ENCODE measurements at places on chromosomes 13 and 19. TPM values are rescaled to one million over a fixed set of nuclear protein-coding genes. Genes with fewer than 3 reads are reported as not detected.
A peak's percentile ranks its signal among the peaks of the same experiment; 100 is the strongest.

The KLK5 gene
- total RNA-seq, result not detected

The ZNF729 gene
- not detected for total RNA-seq

The KIRREL2 gene
- total RNA-seq, result 0.17 TPM

The BEST2 gene
- not detected for total RNA-seq

The ZNF20 gene
- 1.6 TPM for total RNA-seq

The ZNF329 gene
- total RNA-seq, result 9.8 TPM

The STOML3 gene
- total RNA-seq, result not detected

The ZNF607 gene
- total RNA-seq, result 4.8 TPM

The SLAIN1 gene
- total RNA-seq, result not detected

- DNase-seq, result no peak
Observed at GRCh38 chr19:8143041-8143440, 6.4 kb downstream of the FBN3 start.

DNA sequence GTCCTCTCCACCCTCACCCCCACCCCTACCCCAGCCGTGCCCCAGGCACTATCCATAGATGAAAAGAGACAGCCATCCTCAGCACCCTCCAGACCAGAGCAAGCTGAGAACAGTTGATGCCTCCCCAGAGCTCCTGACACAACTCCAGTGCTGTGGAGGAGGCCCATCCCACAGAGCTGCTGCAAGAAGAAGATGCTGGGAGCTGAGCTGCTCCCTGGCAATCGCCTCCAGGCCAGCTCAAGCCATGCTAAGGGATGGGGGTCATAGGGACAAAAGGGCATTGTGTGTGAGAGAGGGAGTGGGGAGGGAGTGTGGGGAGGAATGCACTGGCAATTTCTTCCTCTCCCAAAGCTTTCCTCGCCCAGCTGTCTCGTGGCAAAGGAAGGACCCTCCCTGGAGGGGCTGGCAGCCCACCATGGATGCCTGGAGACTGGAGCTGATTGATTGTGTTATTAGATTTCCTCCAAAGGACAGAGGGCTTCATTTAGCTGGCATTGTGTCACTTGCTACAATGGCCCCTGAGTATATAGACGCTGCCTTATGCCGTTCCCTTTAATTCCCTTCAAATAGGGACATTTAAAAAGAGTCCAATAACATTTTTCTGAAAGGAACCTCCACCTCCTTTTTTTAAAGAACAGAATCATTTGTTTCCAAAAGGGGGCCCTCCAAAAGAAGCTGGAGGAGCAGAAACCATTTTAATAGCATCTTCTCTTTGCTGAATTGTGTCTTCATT lies 476.4 kb downstream of the FOXO1 start:
- no peak for DNase-seq

DNA sequence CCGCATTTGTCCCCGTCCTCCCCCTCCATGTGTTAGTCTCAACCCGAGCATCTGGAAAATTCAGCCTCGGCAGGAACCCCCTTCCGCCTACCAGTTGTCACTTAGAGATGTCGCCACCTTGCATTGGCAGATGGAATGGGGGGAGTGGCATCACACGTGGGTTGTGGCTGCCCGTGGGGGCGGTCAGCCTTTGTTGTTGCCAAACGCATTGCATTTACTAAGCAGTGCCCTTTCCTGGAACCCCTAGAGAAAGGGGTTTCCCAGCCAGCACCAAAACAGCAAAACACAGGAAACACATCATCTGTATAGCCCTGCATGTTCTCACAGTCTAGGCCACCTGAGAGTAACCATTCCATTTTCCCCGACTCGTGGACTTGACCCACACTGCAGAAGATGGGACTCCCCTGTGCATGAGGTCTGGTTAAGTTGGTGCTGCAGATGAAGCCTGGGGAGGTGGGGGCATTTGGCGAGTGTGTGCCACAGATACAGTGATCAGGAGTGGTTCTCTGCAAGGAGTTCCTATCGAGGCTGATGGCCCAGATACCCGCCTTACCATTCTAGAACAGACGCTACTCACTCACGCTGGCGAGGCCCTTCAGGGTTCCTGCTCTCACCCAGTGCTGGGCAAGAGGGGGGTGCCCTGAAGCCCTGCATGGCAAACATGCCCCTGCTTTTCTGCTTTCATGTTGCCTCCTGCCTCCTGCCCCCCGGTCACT lies 38.3 kb downstream of the TMED1 start:
- no peak for DNase-seq

DNA sequence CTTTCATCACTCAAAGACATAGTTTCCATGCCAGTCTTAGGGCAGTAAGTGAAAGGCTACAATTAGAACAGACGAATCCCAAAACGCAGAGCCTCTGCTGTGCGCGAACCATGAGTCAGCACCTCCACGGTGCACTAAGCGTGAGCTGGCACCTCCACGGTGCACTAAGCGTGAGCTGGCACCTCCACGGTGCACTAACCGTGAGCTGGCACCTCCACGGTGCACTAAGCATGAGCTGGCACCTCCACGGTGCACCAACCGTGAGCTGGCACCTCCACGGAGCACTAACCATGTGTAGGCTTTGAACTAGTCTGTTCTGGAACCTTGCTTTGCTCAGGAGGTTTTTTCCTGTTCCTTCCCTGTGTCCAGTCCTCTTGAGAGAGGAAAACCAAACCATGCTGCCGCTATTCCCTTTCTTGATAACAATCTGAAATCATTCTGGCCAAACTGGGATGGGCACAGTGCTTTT lies 120.6 kb downstream of the IRS2 start:
- DNase-seq, result peak; percentile 12

GRCh38 chr19:3880471-3881271 lies at the start of gene ATCAY:
TSS of gene ATCAY (plus strand) at chr19:3880685. CDS start at chr19:3885768, 5,083 bp downstream.
- no peak for DNase-seq

GRCh38 chr13:30859326-30859725 lies 46.7 kb upstream of the MEDAG start:
- no peak for DNase-seq

- DNase-seq, result no peak
Observed at GRCh38 chr13:49219647-49220035, 497 bp upstream of the MLNR start.

DNA sequence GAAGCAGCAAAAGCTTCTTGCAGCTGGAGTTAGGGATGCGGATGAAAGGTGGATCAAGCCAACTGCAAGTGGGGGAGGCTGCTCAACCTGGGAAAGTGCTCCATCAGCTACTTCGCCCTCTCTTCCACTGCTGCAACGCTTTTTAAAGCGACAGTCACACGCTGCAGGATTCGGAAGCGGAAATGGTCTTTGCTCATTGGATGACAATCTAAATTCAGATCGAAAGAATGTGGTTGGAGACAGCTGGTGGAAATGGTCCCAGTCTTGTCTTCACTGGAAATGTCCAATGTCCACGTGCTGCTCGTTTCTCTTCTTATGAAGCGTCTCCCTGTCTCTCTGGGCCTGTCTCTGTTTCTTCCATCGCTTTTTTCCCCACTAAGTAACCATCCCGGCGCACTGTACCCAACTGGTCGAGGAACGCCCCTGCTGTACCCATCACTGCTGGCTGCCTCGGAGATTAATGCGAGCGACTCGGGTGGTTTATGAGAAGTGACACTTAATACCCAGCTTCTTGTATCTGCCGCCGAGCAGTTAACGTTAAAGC lies 2.1 kb upstream of the FGF9 start:
- DNase-seq, result no peak

DNA sequence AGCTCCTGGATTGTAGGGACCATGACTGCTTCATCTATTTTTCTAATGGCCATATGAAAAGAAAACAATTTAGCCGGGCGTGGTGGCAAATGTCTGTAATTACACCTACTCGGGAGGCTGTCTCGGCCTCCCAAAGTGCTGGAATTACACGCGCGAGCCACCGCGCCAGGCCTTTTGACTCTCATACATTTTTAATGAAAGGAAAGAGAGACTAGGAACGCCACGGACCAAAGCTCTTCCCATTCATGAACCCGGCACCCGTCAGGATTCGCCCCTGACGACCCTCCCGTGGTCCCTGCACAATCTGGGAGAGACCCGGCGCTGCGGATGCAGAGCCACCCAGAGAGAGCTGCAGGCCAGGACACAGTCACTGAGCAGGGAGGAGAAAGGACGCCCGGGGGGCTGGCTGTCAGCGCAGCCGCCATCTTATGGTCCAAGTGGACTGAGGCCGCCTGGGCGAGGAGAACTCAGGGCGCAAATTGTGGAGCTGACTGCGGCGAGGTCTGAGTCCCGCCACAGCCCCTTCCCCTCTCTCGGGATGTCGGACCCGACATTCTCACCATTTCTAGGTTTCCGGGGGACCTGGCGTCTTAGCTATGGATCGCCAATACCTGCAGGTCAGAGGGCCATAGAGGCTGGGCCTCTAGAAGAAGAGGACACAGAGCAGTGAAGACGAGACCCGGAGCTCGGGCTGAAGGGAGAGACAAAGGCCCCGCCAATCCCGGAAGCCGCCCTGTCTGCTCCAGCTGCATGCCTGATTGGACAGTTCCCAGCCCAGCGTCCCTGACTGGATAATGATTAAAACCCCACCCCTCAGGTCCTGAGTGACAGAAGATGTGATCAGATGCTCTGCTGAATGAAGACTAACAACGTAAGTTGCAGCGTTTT lies at the start of gene ZNF681:
Gene ZNF681 (minus strand): TSS at position 705 of the 888 bp plus-strand sequence. CDS start 142 bp downstream, at position 563.
- DNase-seq, result peak; percentile 97

- peak; percentile 73 for DNase-seq
Observed at GRCh38 chr13:102729560-102730270, 34.9 kb upstream of the METTL21C start.

- peak; percentile 29 for DNase-seq
Observed at GRCh38 chr13:100721885-100722512, 47.4 kb upstream of the TMTC4 start.

DNA sequence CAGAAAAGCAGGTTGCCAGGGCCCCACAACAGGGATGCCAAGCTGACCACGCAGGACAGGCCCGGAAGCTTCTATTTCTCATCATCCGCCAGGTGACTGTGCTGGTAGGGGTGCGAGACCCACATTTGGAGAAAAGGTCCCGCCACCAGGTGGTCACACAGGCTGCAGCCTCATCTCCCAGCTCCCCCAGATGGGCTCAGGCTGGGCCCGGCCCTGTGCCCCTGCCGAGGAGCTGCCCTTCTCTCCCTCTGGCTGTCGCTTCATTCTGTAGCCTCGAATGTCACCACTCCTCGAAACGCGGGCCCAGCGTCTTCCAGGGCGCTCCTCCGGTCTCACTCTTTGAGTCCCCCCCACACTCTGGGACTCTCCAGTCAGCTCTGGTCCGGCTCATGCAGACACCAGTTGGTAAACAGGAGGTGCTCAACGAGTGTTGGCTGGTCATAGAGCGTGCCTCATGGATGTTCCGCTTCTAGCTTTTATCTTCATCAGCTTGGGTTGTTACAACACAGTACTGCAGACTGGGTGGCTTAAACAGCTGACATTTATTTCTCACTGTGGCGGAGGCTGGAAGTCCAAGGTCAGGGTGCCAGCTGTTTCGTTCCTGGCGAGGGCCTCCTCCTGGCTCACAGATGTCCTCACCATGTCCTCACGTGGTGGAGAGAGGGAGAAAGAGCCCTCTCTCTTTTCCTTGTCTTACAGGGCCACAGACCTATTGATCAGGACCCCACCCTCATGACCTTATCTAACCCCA lies 87.1 kb downstream of the TEX29 start:
- no peak for DNase-seq

GRCh38 chr19:30170081-30170480 lies 202.1 kb upstream of the ZNF536 start:
- no peak for DNase-seq

DNA sequence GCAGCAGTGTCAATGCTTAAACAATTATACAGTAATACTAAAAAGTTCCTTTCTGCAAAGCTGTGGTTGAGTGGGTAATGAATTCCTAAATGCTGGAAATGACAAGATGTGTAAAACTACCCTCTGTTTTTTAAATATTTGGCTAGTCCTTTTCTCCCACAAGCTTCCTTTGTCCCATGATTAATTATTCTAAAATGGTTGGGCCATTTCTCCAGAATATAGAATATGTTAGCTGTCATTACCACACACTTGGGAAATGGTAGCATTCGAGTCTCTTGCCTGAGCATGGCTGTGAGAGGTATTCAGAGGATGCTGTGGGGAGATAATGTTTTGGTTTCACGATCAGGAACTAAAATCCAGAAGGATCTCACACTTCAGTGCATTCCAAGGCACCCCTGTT lies 1185.8 kb downstream of the UQCRFS1 start:
- no peak for DNase-seq

GRCh38 chr13:25501231-25501630 lies 129.5 kb downstream of the ATP8A2 start:
- DNase-seq, result no peak

DNA sequence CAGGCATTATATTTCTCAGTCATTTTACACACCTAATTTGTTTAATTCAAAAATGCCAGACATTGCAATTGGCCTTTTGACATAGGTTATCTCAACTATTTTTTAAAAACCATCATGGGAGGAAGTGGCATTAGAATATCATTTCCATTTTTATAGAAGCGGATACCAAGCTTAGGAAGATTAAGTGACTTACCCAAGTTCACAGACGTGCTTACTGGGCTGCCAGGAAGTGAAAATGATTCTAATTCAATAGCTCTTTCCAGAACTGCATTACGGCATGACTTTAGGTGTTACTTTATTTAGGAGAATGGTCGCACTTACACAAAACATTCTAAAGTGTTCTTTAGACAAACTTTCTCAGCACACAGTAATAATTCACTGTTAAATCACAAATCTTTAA lies 231.9 kb downstream of the KLF12 start:
- DNase-seq, result no peak

Data from M059J (cell line).